CD4-positive, alpha-beta T cell treated with Interleukin-2 at 100 ng/mL for 4 hours (primary cell): ENCODE measurements at places on chromosomes 2 and 18.

GRCh38 chr2:64623242-64623850 is 30.4 kb downstream of the SERTAD2 start:
- no peak for DNase-seq

- no peak for DNase-seq
Measured at GRCh38 chr2:64223055-64223454, 78.8 kb upstream of the PELI1 start.

- peak; percentile 85 for DNase-seq
Measured at GRCh38 chr2:172465417-172466334, 38.3 kb downstream of the ITGA6 start.

GRCh38 chr2:73561422-73561821 is 80.8 kb downstream of the NAT8 start:
- no peak for DNase-seq

GRCh38 chr2:239055756-239056493 is 208.0 kb downstream of the TWIST2 start:
- DNase-seq, result no peak

DNA sequence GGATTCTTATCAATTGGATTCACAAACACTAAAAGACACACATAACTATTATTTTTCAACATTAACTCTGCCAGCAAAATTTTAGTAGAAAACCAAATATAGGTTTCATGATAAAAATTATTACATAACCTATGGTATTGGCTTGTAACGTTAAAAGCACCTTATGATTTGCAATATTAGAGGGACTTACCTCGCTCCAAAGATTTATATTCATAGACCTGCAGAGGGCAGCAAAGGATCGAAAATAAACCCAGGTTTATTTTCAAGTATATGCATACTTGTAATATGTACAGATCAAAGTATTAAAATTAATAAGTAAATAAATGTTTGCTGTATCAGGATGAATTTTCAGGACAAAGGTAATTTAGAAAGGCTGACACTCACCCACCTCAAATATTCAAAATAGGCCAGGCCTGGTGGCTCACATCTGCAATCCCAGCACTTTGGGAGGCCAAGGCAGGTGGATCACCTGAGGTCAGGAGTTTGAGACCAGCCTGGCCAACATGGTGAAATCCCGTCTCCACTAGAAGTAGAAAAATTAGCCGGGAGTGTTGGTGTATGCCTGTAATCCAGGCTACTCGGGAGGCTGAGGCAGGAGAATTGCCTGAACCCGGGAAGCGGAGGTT is 45.3 kb downstream of the LRPPRC start:
- DNase-seq, result peak; percentile 52

- peak; percentile 85 for DNase-seq
Measured at GRCh38 chr18:79378536-79379250, 17.0 kb upstream of the NFATC1 start.

DNA sequence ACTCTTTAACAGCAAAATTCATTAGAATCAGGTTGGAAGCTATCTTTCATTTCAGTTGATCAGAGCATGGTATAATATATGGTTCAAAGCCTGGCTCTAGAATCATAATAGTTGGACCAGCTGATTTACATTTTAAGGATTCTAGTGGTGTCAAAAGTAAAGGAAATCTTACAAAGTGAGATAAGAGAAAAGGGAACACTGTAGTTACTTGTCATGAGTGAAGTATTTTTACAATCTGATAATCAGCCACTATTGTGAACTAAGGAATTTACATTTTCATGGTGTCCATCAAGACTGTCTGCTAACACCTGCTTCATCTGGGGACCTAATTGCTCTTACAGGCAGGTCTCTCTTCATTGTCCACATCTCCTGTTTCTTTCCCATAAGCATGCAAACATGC is 161.1 kb downstream of the SLC39A10 start:
- DNase-seq, result no peak

- DNase-seq, result peak; percentile 61
Measured at GRCh38 chr2:197130318-197130717, 180.3 kb downstream of the ANKRD44 start.

DNA sequence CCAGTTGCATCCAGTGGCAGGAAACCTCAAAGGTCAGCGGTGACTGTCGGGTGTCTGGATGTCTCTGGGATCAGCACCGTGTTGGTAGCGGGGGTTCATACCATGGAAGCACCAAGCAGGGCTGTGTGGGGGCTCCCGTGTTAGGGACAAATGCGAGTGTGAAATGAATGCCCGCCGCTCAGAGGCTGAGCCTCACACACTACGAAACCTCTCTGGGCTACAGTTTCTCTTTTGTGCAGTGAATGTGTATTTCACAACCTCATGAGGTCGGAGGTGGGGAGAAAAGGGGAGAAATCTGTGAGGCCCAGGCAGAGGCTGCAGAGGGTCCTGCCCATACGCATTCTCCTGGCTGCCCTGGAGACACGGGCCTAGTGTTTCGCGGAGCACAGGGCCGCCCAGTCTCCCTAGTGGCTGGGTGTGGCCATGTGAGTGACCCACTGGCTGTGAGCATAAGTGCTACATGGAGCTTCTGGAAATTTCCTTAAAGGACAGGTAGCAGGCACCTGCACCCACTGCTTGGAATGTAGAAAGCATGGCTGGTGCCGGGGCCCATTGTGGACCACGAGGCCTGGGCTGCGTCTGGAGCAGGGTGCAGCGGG is 138.0 kb upstream of the GLI2 start:
- no peak for DNase-seq

DNA sequence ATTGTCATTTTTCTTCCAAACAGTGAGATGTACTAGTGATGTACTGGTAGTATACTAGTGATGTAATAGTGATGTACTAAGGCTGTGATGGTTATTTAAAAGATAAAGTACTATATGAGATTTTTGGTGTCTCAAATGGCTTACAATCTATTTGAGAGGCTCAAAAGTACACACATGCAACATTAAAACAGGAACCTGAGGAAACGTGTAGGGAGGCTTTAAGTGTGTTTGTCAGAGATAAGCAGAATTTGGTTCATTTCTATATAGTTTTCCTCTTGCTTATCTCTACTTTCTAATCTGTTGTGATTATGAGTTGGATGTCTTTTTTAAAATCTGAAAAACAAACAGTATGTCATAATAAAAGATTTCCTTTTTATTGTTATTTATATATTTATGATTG is 100.9 kb upstream of the SERTAD2 start:
- DNase-seq, result no peak

GRCh38 chr2:37274359-37274965 is 43.0 kb downstream of the NDUFAF7 start:
- no peak for DNase-seq

DNA sequence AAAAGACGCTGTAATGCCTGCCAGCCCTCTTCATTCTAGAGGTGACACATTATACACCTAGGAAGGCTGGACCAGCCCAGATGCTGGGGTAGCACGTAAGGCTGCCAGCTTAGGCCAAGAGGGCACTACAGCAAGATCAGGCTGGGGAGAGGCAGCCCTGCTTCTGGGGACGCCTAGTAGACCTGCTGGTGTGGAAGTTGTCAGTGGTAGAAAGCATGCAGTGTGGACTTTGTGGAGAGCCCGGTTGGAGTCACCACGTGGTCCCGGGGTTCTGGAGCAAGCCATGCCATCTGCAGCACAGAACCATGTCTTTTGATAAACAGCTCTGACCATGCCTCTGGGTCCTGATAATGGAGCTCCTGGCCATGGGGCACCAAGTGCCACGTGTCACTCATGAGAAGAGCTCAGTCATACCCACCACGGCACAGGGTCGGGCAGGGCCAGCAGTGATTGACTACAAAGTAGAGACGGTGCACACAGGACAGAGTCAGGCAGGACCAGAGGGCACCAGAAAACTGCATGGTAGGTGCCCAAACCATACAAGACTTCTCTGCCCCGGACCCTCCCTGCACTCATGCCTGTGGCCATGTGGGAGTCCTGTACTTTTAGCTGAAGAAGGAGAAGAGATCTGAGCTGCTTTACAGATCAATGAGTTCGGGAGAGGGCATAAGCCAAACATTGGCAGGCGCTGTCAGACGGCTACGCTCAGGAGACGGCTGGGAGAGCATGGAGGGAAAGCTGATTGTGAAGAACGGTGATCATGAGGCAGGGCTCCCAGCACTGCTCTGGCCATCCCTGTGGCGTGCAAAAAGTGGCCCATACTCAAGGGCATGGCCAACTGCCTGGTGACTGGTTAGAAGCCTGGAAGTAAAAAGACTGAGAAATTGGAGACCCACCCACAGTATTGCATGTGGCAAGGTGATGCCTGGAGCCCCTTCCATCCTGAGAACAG is 114.9 kb downstream of the EIPR1 start:
- DNase-seq, result no peak

DNA sequence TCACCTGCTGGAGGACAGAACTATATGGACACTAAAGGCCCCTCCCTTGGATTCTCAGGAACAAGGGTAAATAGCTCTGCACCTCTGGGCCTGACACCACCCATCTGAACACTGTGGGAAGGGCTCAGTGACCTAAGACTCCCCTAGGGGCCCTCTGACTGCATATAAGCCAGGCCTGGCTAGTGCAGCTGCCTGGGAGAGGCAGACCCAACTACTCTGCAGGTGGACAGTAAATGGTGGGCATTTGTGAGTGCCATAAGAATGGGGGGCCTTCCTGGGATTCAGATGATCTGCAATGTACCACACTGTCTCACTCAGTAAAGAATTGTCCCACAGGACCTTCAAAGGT is 11.2 kb upstream of the WIPF1 start:
- no peak for DNase-seq

DNA sequence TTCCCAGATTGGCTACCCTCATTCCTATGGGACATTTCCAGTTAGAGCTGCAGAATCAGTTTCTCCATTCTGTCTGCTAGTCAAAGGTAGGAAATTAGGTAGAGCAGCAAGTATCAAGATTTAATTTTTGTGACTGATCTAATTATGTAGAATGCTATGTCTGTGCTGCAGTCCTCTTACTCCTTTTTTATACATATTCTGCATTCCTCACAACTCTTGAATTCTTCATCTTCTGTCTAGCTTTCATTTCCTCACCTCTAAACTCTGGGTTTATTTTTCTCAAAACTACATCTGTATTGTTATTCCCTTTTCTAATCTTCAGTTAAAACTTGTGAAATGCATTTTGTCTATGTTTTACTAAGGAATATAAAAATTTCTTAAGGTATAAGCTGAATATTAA is 8.6 kb downstream of the SGO2 start:
- DNase-seq, result no peak

DNA sequence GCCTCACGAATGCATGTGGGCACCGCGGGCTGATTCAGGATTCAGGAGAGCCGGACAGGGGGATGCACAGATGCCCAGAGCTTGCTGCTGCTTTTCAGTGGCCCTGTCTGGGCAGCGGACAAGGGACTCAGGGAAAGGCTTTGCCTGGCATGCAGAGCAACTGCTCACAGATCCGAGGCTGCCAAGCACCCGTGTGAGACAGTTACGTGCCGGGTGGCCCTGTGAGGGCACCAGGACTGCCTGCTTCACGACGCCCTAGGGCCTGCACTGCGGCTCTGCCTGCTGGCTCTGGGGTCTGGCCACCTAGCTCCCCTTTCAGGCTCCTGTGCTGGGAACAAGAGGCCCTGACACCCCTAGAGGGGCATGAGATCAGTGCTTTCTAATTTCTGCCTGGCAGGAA is 221.4 kb upstream of the PXDN start:
- no peak for DNase-seq

DNA sequence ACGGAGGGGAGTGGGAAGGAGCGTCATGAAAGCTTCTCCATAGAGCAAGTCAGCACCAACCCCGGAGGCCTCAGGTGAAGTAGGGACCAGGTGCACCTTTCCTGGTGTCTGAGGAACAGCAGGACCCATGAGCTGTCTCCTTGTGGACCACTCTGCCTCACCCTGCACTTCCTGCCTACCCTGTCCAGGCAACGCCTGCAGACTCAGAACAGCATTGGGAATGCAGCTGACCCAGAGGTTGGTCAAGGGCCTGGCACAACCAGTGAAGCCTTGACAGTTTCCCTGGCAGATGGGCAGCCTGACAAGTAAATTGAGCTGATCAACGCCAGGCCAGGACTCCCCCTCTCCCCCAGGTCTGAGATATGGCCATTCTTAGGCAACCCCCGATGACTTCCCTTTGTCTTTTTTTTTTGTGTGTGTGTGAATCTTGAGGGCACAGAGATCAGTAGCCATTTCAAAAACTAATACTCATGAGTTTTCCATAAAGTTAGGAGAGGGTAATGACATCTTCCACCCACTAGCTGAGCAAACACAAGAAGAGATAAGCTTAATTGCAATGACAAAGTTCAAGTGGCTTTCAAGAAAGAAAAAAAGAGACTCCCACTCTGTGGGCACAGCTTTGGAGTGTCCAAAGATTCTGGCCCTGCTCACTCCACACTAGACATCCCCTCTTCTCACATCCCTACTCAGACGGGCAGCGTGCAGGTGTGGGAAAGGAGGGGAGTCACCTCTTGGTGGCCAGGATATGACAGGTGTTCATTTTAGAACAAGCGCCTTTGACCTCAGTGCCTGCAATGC is 3.5 kb upstream of the FABP1 start:
- DNase-seq, result no peak

- DNase-seq, result peak; percentile 86
Measured at GRCh38 chr18:35231052-35231451, 9.8 kb upstream of the ZNF397 start.

DNA sequence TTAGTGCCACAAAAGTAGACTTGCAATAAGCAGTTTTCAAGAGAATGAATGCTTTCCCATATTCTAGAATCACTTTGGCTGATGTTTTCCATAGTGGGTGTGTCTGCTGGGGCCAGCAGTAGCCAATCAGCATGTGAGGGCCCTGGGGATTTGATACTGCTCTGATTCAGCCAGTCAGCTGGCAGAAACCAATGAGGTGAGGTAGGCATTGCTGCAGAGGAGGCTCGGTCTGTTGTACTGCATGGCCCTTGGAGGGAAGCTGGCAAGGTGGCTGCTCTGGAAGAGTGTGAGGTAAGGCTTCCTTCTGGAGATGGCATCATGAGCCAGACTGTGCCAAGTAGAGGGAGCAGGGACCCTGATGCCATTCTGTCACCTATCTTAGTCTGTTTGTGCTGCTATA is 22.7 kb downstream of the TMEM87B start:
- DNase-seq, result no peak

DNA sequence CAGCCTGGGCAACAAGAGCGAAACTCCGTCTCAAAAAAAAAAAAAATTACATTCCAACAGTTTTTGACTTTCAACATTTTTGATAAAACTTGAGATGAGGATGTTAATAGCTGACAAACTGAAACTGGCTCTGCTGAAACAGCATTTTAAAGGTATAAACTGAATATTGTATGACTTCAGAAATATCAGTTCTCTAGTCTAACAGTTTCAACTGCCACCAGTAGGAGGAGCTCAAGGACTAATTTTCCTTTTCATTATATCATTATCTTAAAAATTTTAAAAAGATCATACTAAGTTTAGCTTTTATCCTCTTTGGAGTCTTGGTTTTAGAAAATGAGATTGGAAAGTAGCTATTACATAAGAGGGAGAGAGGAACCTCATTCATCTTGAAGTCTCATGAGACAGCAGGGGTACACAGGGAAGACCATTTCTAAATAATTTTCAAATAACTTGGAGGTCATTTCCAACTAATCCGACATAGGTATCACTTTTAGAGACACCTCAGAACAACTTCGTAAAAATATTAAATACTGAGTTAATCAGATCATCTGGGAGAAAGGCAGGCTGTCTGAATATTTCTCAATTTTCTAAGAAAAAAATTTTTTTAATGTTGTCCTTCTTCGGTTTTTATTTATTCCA is 37.6 kb upstream of the MCM6 start:
- DNase-seq, result peak; percentile 79
